ENCODE measurements at places on chromosomes 3 and 15.

DNA sequence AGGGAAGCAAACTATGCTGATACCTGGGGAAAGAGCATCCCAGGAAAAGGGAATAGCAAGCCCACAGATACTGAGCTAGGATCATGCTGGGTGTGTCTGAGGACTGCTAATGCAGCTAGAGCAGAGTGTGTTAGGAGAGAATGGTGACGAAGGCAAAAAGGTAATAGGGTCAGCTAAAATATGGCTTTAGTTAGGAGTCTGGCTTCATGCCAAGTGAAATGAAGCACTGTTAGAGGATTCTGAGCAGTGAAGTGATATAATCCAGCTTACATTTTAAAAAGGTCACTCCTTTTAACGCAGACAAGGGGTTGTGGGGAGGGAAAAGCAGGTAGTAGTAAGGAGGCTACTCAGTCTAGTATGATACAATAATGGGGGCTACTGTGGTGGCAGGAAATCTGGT, 30.4 kb downstream of the SECISBP2L start:
- no peak for DNase-seq

DNA sequence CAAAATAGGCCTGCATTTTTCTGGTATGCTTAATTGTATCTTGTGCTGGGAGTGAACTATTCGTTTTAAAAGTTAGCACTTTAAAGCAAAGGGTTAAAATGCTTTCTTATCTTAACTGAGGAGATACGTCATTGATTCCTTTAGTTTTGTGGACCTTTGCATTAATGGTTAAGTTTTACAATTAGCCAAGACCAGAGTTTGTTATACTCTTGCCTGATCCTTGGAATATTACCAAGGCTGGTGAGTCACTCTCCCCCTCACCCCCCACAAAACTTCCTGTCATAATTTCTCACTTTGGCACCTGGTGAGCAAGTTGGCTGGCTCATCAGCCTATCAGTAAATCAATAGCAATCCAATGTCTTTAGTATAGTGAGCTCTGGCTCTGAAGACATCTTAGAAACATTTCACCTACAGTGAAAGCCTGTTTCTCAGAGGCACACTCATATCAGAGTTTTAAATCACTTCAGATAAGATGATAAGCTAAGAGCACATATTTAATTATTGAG, 26.7 kb downstream of the SLC2A2 start:
- peak; percentile 84 for DNase-seq

GRCh38 chr3:42094691-42095391, 3.7 kb downstream of the TRAK1 start:
- DNase-seq = no peak

DNA sequence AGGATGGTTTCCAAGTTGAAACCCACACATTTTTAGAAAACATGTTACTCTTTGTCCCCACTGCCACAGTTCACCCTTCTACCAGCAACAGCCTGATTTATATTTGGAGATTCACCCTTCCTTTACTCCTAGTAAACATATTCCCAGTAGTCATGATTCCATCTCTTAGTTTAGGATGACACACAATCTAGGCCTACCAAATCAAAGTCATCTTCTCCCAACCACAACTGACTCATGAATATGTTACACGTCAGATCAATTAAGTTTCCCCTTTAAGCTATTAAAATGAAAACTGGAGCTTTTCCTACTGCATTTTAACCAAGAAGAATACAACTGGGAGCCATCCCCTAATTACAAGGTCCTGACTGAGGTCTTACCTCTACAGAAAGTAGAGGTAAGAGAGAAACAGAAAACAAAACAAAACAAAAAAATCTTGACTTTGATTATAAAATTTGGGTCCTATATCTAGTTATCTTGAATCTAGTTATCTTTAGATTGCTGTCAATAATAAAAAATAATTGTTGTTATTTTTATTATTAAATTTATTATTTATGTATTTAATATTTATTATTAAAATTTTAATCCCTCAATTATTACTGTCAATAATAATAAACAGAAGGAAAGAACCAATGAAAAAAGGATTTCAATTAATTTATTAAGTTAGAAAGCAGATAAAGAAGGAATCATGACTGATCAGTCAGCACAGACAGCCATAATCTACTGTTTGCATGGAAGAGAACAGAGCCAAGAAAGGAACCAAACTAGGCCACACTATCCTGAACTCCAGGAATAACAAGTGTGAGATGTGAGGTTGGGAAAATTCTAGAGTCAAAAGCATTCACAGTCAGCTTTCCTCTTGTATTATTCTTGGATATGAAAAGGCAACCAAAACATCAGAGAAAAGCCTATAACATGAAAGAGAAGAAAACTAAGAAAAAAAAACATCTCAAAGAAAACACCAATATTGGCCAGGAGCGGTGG, 12.5 kb downstream of the DPH6 start:
- peak; percentile 53 for DNase-seq

DNA sequence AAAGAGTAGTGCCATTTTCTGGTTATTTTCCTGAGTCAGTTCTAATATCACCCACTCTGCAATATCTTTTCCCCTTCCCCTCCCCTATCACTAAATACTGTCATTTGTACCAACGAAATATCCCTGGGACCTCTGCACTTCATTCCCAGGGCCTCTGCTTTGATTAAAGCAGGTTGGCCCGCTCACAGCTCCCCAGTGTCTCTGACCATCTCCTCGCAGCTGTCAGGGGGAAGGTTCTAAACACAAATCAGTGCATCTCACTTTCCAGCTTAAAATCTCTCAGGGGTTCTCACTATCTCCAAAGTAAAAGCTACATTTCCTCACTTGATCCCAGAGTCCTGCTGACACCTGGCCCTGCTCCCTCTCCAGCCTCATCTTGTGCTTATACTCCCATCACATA, 28.1 kb upstream of the SLC35G2 start:
- DNase-seq = no peak

GRCh38 chr3:112346491-112347122, 13.7 kb downstream of the CD200 start:
- no peak for DNase-seq

- DNase-seq = peak; percentile 46
Observed at GRCh38 chr3:196440041-196440537, 7.9 kb upstream of the UBXN7 start.

GRCh38 chr15:35307026-35307425, 221.9 kb upstream of the NANOGP8 start:
- DNase-seq = no peak

DNA sequence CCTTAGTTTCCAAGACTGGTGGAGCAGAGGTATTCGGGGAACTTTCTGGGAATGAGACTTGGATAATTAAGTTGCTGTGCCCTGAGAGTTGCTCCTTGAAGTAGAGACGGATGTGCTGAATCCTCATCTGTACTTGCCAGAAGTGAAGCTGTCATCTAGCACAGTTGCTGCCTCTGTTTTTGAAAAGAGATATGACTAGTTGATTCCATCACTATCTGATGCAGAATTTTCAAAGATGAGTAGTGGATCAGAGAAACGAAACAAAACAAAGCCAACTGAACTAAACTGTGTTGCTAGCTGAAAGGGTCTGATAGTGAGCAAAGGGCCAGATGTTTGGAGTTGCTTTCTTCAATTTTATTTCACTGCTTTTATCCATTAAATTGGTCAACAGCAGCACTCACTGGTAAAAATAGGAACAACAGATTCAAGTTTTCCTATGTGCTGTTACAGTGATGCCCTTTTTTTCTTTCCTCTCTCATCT, 52.7 kb downstream of the MITF start:
- DNase-seq = peak; percentile 53

- DNase-seq = peak; percentile 29
Observed at GRCh38 chr3:135513106-135514059, 452.1 kb upstream of the PPP2R3A start.

DNA sequence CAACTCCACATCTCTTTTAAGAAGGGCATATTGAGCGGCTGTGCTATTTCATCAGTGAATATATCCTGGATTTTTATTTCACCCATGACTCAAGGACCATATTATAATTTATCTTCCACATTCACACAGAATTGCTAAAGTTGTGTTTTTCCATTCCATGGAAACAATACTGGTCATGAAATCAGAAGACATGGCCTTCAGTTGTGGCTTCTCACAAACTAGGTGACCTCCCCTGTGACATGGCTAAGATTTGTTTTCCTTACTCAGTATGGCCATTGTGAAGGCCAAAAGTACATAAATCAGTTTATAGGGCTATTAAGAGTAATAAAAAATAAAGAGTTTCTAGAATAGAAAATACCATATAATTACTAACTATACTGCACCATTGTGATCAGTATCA, 415.6 kb downstream of the OXSM start:
- no peak for DNase-seq

DNA sequence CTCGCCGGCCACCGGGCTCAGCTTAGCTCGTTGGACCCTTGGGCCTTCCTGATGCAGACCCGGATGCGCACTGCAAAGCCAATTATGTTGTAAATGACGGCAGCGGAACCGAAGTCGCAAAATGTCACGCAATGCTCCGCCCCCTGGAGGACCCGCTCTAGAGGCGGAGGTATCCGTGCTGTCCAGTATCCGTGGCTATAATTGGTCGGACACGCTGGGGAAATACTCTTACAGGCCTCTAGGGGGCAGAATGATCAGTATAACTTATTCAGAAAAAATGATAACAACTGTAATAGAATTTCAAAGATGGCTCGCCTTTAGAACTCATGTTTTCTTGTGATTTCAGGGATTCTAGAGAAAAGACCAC, at the start of gene PRR23B:
PRR23B (minus strand) TSS at position 59 of the 367 bp plus-strand sequence. CDS start 265 bp downstream, outside the sequence.
- DNase-seq = no peak

- no peak for DNase-seq
Observed at GRCh38 chr3:50210510-50211367, 5.7 kb downstream of the SLC38A3 start.

- no peak for DNase-seq
Observed at GRCh38 chr3:2713923-2714322, 396.3 kb downstream of the IL5RA start.

DNA sequence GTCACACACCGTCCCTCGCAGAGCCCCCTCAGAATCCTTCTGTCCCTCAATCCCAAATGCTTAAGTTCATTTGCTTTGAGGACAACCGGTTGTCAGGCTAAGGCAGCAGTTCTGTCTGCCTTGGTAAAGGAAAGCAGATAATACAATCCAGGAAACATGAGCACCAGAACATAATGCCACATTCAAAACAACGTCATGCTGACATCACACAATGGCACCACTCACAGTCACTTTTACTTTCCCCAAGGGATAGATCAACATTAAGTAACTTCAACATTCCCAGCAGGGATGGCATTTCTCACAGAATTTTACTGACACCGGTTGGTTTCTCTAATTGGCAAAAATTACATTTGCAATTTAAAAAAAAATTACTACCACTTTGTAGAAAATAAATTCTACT, 74.6 kb upstream of the PSMD6 start:
- no peak for DNase-seq

DNA sequence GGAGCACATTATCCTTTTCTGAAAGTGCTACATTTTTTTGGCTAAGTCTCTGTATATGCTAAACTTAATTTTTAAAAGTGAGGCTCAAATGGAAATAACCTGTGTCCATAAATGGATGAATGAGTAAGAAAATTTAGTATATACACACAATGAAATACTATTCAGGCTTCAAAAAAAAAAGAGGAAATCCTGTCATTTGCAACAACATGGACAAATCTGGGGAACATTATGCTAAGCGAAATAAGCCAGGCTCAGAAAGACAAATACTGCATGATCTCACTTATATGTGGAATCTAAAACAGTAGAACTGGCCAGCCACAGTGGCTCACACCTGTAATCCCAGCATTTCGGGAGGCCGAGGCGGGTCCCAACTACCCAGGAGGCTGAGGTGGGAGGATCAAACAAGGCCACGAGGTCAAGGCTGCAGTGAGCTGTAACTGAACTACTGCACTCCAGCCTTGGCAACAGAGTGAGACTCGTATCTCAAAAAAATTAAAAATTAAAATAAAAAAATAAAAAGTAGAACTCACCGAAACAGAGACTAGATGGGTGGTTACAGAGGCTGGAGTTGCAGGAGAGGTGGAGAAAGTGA, 25.8 kb downstream of the CCDC12 start:
- DNase-seq = no peak
